ENCODE measurements at places on chromosomes 5 and 9. TPM values are rescaled to one million over a fixed set of nuclear protein-coding genes. Genes with fewer than 3 reads are reported as not detected.

The LIFR gene
- total RNA-seq, result 7.7 TPM

The IL4 gene
- not detected for total RNA-seq

The TLX3 gene
- not detected for total RNA-seq

The SLC6A7 gene
- not detected for total RNA-seq

The STPG3 gene
- not detected for total RNA-seq

The OMD gene
- total RNA-seq, result not detected

The ACTBL2 gene
- not detected for total RNA-seq

The IFNB1 gene
- total RNA-seq, result under 0.01 TPM

The DAB2 gene
- 0.34 TPM for total RNA-seq

The MARCOL gene
- not detected for total RNA-seq

The ROPN1L gene
- total RNA-seq, result 0.07 TPM

The APBA1 gene
- total RNA-seq, result 2.7 TPM

The WDR41 gene
- 238 TPM for total RNA-seq

The MCTP1 gene
- total RNA-seq, result 12.3 TPM

The F2RL1 gene
- 59.1 TPM for total RNA-seq

The LIX1 gene
- not detected for total RNA-seq

The WDR31 gene
- 4.1 TPM for total RNA-seq

The FAM78A gene
- total RNA-seq, result 0.34 TPM

The NKD2 gene
- 1.3 TPM for total RNA-seq

The AGTPBP1 gene
- 35.9 TPM for total RNA-seq

The F2R gene
- 24.3 TPM for total RNA-seq

The TMEM232 gene
- total RNA-seq, result 2.8 TPM

The TAF7 gene
- total RNA-seq, result 84.6 TPM

The CRB2 gene
- total RNA-seq, result not detected

The NEUROG1 gene
- not detected for total RNA-seq

The FOXD4L4 gene
- 0.34 TPM for total RNA-seq

The OR1N2 gene
- not detected for total RNA-seq

The NIM1K gene
- 0.07 TPM for total RNA-seq

The SAP30L gene
- total RNA-seq, result 27.3 TPM

All from nasal cavity respiratory epithelium epithelial cell of viscerocranial mucosa (primary cell).